NCI-H1436 treated with DMSO at 0.1 percent for 48 hours (cell line): ENCODE measurements at places on chromosomes 5 and 9.

GRCh38 chr9:134433101-134433500 is 106.8 kb downstream of the RXRA start:
- no peak for DNase-seq

- DNase-seq, result no peak
Observed at GRCh38 chr9:136354592-136355085, 8.9 kb downstream of the DNLZ start.

DNA sequence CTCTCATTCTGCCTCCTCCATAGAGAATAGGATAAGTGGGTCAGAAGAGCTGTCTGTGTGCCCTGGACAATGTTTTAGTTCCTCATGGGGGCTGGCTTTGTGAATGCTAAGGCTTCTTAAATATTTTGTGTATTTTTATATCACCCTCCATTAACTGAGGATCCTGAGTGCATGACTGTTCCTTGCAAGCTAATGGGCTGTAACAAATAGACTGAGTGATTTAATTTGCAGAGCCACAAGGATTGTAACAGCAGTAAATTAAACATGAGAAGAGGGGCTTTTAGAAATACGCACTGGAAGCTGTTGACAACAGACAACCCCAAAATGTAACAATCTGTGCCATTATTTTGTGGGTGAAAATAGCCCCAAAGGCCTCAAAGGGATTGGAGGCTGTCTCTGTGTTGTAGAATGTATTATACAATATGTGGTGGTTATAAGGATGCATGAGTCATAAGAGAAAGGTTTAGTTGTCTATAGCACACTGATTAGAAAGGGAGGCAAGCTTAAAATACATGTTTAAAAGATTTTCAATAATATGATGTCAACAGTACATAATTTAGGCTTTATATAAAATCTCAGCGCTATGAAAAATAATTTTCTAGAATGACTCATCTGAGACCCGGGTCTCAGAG is 152.7 kb upstream of the ACTBL2 start:
- DNase-seq, result no peak

GRCh38 chr5:151864061-151864748 is 60.4 kb downstream of the GLRA1 start:
- DNase-seq, result no peak

DNA sequence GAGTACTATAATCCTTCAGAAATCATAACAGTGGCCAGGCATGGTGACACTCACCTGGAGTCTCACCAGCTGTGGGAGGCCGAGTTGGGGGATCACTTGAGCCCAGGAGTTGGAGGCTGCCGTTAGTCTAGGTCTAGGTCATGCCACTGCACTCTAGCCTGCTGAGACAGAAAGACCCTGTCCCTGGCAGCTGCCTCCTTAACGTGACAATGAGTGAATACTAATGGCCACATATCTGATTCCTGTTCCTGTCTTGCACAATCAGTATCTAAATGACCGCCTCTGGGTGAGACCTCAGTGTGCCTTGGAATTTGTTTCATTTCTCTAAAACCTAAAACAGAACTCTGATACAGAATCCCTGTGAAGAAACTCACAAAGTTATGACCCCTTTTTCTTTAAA is 131.0 kb upstream of the DAB2 start:
- DNase-seq, result no peak

DNA sequence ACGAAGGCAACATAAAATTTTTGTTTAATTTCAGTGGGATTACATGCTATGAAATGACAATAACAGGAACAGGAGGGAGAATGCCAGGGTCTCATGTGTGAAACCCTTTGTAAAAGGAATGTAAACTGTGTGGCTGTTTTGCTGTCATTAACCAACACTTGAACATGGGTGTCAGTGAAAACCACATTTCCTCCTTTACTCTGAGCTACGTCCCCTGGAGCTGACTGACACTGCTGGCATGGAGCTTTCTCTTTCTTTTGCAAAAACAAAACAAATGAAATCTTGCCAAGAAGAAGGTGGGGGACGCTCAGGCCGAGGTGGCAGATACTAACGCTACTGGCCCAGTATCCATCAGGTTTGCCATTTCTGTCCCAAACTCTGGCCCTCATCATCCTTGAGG is 121.4 kb downstream of the DMRT2 start:
- no peak for DNase-seq
